ENCODE measurements at places on chromosomes 13 and 19.

GRCh38 chr13:102311901-102312300, 89.9 kb downstream of the FGF14 start:
- no peak for DNase-seq

- DNase-seq: no peak
These were observed 169.3 kb downstream of the STK24 start for GRCh38 chr13:98407575-98407974.

GRCh38 chr19:8147582-8147978, 1.8 kb downstream of the FBN3 start:
- DNase-seq: no peak

GRCh38 chr19:3593156-3593555, 7.9 kb downstream of the GIPC3 start:
- DNase-seq: no peak

GRCh38 chr19:33395561-33396550, 22.3 kb downstream of the CEBPG start:
- no peak for DNase-seq

DNA sequence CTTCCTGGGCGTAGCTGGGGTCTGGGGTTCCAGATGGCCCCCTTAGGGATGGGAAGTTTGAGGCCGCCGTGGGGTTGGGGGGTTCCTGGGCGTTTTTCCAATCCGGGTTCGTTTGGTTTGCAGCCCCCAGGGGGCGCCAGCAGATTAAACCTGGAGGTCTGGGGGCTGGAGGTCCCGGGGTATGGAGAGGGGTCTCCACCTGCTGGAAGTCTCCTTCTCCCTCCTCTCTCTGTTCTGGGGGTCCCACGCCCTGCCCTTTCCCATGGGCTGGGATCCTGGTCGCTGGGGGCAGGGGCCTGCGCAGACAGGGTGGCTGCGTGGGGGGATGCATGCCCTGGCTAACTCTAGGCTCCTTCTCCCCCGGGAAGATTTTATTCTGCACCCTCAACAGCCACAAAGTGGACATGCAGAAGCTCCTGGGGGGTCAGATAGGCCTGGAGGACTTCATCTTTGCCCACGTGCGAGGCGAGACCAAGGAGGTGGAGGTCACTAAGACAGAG, 899 bp downstream of the GIPC3 start:
- no peak for DNase-seq

GRCh38 chr19:48798937-48799336, 11.9 kb downstream of the BCAT2 start:
- DNase-seq: no peak

DNA sequence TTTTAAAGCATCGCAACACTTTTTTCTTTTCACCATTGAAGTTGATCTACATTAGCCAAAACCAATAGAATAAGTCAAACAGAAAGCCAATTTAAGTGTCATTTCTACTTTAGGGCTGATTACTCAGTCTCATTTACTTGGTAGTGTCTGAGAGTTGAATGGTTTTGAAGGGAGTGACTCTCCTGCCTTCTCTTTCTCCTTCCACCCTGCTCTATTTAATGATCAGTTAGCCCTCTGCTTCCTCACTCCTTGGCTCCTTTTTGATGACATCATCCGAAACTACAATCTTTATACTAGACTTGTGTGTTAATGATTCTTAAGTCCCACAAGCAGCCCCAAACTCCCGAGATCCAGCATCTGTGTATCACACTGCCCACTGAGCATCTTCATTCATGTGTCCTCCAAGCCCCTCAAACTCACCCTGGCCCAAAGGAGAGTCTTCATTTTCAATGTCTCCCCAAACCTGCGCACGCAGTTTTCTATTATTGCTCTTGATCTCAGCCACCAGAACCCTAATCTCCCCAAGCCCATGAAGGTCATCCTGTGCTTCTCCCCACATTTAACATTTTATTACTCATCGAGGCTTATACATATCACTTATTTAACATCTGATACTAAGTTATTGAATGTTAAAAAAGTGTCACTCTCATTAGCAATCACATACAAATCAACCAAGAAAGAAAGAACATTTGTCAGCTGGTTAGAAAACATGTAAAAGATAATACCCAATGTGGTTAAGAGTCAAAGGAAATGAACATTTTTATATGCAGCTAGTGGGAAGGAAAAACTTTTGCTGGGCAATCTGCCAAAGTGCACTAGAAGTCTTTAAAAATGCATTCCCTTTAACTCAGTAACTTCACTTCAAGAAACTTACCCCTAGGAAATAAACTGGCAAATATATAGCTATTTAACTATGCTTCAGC, 32.2 kb upstream of the ARGLU1 start:
- DNase-seq: no peak

DNA sequence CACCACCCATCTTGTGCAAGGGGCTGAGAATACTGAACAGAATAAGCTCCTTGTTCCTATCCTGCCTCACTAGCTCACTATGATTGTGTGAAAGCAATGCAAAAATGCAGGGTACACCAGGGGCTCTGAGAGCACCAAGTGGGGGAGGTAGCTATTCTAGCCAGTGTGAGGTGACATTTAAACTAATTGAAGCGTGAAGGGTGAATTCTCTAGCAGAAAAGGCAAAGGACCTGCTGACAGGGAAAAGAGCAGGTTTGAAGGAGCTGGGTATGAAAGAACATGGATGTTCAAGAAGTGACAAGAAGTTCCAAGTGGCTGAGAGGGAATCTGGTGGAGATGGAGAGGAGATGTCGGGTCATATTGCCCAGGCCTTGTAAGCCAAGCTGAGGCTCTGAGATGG, 64.2 kb downstream of the SIAH3 start:
- no peak for DNase-seq

DNA sequence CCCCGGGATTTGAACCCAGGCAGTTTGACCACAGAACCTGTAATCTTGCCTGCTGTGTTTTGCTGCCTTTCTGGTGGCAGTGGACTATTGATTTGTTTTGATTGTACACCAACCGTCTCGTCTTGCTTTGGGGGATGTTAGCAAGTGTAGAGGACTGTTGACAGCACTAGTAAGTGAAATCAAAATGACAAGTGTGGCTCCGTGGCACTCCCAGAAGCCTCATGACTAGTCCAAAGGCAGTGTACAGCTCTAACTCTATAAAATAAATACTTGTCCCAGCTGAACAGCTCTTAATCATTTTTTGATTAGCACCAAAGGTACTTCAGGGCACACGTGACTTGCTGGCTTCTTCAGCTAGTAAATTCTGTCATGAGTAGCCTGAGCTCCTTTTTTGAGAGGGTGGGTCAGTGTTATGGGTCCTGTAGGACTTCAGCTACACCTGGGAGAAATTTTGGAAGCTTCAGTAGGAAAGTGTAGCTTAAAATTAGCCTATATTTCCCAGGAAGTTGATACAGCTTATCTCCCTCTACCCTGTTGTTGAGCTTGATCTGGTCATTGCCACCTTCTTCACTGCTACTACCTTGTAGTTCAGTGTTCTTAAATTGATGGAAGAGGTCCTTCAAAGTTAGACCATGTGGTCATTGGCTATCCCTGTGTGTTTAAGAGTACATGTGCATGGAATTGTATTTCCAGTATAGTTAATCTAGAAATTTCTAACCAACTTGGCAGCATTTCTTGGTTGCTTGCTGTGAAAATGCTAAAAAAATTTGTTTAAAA, 15.1 kb downstream of the TM9SF2 start:
- DNase-seq: no peak

- DNase-seq: no peak
These were observed at the start of gene USHBP1 for GRCh38 chr19:17264641-17264979. Gene USHBP1, minus strand, starts transcription at chr19:17264745. Its CDS starts 446 bp downstream, at chr19:17264299.

DNA sequence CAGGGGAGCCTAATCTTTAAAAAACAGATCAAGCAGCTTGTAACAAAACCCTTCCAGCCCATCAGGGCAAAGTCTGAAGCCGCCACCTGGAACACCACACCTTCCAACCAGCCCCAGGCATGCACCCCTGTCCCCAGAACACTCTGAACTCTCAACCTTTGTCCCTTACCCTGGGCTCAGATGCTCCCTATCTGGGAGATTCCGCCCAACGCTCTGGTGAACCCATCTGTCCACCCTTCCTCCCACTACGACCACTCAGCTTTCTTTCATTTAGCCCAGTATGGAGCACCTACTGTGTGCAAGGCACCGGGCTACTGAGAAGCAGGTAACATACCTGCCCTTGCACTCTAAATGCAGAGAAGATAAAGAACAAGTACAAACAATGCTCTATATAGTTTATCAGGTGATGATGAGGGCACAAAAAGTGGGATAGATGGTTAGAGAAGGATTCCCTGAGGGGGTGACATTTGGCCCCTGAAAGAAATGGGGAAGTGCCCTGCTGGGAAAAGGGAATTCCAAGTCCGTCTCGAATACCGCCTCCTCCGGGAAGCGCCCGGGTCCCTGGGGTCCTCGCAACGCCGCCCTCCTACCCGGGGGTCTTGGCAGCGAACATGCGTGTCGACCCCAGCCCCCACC, 629 bp downstream of the PEPD start:
- no peak for DNase-seq

DNA sequence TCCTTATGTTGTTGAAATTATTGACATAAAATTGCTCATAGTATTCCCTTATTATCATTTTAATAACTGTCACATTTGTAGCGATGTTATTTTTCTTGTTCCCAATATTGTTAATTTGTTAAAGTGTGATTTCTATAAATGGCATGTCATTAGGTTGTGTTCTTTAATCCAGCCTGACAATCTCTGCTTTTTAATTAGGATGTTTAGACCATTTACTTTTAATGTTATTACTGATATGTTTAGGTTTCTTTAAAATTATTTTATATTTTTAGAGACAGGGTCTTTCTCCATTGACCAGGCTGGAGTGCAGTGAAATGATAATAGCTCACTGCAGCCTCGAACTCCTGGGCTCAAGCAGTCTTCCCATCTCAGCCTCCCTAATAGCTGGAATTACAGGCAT, 408.5 kb downstream of the DLEU7 start:
- DNase-seq: no peak

GRCh38 chr13:25886438-25887214, 165.2 kb downstream of the SHISA2 start:
- DNase-seq: no peak

GRCh38 chr19:56314018-56314380, 640 bp downstream of the ZSCAN5A start:
- DNase-seq: no peak

- no peak for DNase-seq
These were observed 35.0 kb upstream of the PNMA8B start for GRCh38 chr19:46530636-46531035.

GRCh38 chr13:36814465-36814864, 4.6 kb upstream of the RFXAP start:
- no peak for DNase-seq

GRCh38 chr19:330503-330902, 14.1 kb downstream of the MIER2 start:
- no peak for DNase-seq

DNA sequence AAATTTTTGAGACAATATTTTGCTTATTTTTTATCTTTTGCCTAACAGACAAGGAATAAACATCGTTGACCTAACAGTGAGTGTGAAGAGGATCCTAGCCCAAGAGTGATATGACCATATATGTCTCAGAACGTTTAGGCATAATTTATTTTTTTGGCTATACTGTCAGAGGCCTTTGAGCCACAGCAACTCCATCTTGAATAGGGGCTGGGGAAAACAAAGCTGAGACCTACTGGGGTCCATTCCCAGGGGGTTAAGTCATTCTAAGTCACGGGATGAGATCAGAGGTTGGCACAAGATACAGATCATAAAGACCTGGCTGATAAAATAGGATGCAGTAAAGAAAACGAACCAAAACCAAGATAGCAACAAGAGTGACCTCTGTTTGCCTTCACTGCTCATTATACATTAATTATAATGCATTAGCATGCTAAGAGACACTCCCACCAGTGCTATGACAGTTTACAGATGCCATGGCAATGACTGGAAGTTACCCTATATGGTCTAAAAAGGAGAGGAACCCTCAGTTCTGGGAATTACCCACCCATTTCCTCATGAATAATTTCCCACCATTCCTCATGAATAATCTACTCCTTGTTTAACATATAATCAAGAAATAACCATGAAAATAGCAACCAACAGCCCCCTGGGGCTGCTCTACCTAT, 510.9 kb upstream of the PCDH9 start:
- DNase-seq: no peak

DNA sequence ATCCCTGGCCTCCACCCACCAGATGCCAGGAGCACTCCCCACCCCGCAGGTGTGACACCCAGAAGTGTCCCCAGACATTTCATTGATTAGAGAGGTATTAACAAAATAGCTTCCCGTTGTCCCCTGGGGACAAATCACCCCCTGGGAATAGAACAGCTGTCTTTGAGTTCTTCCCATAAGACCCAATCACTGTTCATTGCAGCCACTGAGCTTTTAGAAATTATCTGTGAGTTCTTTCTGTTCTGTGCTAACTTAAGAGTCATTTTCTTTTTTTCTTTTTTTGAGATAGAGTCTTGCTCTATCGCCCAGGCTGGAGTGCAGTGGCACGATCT, 32.8 kb downstream of the MYO9B start:
- DNase-seq: no peak

GRCh38 chr19:35045667-35046300, 4.3 kb downstream of the HPN start:
- DNase-seq: no peak

GRCh38 chr13:109481040-109481439, 305.3 kb downstream of the IRS2 start:
- DNase-seq: no peak

- DNase-seq: no peak
These were observed 148.7 kb downstream of the NALCN start for GRCh38 chr13:101267656-101268055.

- DNase-seq: no peak
These were observed 20.4 kb downstream of the ARHGEF1 start for GRCh38 chr19:41903193-41903953.
